Left renal cortex interstitium (tissue), 4 donors: ENCODE measurements at places on chromosomes 3 and 15.

DNA sequence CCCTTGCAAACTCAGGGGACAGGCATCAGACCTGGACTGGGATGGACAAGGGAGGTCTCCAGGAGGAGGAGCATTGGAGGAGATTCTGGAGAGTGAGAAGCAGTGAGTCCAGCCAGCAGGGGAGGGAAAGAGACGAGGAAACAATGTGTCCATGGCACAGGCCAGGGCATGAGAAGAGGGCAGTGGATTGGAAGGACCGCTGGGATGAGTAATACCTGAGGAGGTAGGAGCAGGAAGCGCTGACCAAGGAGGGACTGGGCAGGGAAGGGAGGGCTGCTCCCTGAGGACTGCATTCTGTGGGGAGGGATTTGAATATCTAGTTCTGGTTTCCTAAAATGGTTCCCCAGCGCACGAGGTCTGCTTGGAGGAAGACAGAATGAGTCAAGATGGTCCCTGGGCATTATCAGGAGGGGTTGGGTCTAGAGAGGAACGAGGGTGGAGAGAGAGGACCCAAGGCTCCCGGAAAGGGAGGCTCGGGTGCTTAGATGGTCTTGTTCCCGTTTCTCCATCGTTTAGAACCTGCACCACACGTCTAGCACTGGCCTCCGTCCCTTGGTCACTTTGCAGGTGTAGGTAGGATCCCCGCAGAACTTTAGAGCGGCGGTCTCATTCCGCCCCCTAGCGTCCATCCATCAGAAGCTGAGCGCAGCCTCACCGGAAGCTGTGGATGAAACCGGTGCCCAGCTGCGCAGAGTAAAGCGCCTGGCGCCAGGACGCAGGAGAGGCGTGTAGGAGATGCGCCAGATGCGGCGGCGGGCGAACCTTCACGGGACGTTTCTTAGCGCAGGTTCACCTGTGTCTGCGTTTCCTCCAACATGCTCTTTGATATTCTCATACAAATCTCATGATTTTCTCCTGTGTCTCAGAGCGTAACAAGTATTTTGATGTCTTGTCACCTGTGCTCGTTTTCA lies 190.7 kb upstream of the NDN start:
- DNase-seq: no peak

- DNase-seq: no peak
Observed at GRCh38 chr15:57045741-57046382, 127.4 kb downstream of the TCF12 start.

DNA sequence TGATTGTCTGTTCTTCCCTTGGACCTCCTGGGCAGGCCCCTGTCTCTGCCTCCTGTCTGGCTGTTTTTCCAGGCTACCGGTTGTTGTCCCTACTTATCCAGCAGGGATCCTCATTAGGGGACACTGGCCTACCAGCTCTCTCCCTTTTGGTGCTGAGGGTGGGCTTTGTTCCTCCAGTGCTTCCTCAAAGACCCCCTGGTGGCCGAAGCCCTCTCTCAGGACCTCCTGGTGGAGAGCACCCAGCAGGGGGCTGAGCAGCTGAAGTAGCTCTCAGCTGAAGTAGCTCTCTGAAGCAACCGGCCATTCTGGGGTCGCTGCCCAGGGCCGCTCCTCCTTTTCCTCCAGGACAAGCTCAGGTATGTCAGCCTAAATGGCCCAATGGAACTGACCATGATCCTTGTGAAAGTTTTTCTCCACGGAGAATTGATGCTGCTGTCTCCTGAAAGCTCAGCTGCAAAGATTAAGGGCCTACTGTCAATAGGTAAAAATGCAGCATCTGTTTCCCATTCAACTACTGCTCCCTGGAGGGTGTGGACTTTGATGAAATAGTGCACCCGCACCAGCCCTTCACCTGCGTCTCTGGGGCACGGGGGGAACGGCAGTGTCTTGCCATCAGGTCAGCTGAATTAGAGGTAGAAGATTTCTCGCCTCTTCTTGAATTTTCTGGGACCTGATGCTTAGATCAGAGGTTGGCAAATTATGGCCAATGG lies 27.6 kb downstream of the ARNT2 start:
- DNase-seq: no peak

DNA sequence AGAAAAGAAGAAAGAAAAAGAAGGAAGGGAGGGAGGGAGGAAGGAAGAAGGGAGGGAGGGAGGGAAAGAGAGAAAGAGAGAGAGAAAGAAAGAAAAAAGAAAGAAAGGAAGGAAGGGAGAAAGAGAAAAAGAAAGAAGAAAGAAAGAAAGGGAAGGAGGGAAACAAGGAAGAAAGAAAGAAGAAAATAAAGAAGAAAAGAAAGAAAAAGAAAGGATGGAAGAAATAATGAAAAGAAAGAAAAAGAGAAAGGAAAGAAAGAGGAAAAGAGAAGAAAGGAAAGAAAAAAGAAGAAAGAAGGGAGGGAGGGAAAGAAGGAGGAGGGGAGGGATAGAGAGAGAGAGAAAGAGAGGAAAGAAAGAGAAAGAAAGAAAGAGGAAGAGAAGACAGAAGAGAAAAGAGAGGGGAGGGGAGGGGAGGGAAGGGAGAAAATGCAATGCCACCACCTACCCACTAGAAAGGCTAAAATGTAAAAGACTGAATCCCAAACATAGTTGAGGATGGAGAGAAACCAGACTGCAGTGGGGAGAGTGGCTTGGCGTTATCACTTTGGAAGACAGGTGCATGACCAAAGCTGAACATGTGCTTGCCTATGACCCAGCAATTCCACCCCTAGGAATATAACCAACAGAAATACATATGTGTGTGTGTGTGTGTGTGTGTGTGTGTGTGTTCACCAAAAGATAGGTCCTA lies 66.9 kb upstream of the KLF13 start:
- DNase-seq: no peak

- no peak for DNase-seq
Observed at GRCh38 chr3:5540532-5540931, 353.0 kb downstream of the EDEM1 start.

GRCh38 chr15:72058585-72058984 lies 59.4 kb downstream of the MYO9A start:
- DNase-seq: no peak

DNA sequence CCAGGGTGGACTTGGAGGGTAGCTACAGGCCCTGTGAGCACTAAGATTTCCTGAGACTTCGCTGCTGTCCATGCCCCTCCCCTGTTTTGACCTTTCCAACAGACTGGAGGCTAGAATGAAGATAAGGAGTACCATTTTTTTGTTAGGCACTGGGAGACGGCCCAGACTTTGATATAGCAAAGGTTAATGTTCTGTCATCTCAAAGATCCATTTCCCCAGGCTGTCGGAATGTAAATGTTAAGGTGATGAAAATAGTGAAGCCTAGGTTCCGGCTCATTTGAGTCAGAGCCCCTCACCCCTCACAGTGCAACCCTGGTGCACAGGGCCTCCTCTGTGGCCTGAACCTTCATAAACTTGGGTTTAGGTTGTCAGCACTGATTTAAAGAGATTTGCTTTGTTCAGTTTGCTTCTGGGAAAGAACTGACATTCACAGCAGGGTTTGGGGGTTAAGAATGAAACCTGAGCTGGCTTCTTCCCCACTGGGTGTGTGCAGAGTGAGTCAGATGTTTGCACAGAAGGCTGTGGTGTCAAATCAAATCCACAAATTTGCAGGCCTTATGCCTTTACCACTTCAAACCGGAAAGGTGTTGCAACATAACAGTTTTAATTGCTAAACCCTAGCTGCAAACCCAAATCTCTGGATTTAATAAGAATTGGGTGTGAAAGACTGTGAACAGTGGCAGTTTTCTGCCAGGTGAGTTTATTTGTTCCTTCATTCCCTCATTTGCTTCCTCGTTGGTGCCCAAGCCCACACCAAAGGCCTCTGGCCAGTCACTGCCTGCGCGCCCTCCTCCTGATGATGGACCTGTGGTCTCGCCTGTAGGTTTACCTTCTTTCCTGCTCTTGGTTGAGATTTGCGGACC lies 20.6 kb upstream of the KCTD6 start:
- no peak for DNase-seq

DNA sequence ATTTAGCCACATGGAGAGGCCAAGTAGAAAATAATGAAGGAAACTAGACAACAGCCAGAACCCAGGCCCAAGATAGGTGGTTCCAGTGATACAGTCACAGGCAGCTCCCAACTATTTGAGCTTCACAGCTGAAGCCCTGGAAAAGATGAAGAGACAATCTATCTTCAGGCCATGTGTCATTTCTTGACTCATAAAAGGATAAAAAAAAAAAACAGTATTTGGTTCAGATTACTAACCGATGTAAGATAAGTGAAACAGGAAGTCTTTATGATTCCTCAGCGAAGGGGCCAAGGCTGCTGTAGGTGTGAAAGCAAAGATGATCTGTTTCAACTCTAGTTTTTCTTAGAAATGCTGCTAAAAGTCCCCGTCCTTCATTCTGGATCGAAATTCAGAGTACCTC lies 394.6 kb downstream of the ZNF385D start:
- DNase-seq: no peak

DNA sequence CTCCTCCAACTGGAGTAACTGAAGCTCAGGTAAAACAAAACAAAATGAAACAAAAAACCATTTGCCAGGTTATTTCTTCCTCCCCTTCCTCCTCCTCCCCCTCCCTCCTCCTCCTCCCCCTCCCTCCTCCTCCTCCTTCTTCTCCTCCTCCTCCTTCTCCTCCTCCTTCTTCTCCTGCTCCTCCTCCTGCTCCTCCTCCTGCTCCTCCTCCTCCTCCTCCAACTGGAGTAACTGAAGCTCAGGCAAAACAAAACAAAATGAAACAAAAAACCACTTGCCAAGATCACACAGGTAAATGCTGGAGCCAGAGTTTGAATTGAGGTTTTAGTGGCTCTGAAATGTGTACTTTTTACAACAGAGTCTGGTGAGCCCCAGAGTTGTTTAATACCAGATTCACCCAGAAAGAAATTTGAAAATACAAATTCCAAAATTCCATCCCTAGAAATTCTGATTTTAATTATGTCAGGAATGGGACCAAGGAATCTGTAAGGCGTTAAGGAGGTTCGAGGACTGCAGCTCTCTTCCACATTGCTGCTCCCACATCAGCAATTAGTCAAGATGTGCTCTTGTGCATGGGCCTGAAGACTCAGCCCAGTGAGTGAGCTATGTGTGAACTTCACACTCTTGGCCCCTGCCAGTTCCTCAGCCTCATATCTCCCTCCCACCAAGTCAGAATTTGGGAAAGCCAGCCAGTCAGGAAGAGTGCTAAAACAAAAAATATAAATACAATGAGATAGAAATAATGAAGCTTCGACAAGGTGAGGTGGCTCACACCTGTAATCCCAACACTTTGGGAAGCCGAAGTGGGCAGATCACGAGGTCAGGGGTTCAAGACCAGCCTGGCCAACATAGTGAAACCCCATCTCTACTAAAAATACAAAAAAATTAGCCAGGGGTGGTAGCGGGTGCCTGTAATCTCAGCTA lies 31.6 kb upstream of the ZNF770 start:
- DNase-seq: no peak

GRCh38 chr15:52414936-52415335 lies 113.7 kb downstream of the MYO5A start:
- no peak for DNase-seq

DNA sequence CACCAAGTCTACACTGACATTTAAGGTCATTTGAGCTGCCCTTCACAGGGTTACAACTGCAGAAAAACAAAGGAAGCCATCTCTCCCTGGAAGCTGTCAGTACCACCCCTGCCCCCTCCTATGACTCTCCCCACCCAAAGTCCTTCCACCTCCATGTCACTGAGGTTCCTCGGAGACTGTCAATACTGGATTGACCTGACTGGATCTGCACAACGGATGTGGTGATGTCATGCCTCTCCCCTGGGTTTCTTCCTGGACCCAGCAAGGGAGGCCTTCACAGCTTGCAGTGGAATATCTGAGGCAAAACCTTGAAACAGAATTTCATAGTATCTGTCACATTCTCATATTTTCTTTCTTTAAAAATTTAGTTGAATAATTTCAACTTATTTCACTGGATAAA lies 153.5 kb downstream of the CLSTN2 start:
- DNase-seq: no peak

GRCh38 chr15:26805470-26805869 lies 32.6 kb upstream of the GABRB3 start:
- DNase-seq: no peak

DNA sequence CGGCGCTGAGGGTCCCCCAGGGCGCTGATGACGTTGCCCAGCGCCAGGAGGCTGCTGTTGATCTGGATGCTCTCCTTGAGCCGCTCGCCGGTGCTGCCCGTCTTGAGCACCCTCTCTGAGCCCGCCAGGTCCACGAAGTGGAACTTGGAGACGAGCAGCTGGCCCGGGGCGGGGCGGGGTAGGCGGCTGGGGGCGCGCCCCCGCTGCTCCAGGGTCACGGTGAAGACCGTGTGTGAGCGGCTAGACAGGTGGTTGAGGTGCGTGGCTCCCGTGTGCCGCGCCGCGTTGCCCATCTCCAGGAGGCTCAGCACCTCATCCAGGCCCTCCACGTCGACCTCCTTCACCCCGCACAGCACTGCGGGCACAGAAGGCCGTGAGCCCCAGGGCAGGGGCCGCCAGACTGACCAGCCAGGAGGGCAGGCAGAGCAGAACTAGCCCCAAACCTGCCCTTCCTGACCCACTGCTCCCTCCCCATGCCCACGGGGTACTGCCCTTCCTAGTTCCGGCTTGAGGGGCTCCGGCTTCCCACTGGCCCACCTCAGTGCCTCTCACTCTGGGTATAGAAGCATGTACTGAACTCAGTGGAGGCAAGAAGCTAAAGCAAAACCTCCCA lies 6.1 kb downstream of the KIF7 start:
- no peak for DNase-seq

GRCh38 chr3:42693530-42693930 lies 8.2 kb downstream of the KLHL40 start:
- DNase-seq: no peak

- no peak for DNase-seq
Observed at GRCh38 chr3:57131210-57131588, 34.0 kb downstream of the IL17RD start.

DNA sequence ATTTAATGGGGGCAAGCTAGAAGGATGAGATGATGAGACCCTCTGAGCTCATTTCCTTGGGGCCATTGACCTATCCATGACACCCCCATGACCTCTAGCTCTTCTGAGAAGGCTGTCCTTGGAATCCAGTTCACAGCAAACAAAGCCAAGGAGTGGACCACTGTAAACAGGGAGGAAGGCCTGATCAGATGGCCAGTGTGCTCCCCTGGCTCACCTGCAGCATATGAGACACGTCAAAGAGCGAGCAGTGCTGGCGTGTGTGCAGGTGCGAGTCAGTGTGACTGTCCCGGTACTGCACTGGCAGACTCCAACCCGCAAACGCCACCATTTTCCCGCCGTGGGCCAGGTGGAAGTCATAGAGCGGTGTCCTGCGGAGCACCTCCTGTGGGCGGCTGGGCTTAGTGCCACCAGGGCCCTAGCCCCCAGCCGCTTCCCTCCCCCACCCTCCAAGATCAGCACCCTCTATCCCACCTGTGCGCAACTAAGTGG lies 339 bp downstream of the AMT start:
- DNase-seq: no peak

GRCh38 chr15:81336568-81336967 lies 12.6 kb upstream of the STARD5 start:
- no peak for DNase-seq

- no peak for DNase-seq
Observed at GRCh38 chr3:58037141-58037910, 29.1 kb downstream of the FLNB start.

- DNase-seq: no peak
Observed at GRCh38 chr15:90097475-90097874, 4.8 kb downstream of the IDH2 start.

- no peak for DNase-seq
Observed at GRCh38 chr15:42558739-42559138, 10.1 kb downstream of the HAUS2 start.

GRCh38 chr3:69181592-69182211 lies 59.3 kb upstream of the LMOD3 start:
- no peak for DNase-seq

- no peak for DNase-seq
Observed at GRCh38 chr15:82056958-82057823, 11.4 kb upstream of the MEX3B start.

- DNase-seq: no peak
Observed at GRCh38 chr15:100671858-100672543, 69.6 kb downstream of the ASB7 start.
